ENCODE measurements at places on chromosomes 12 and 14.

- DNase-seq = no peak
Observed at GRCh38 chr14:36976571-36977023, 195.8 kb downstream of the SLC25A21 start.

DNA sequence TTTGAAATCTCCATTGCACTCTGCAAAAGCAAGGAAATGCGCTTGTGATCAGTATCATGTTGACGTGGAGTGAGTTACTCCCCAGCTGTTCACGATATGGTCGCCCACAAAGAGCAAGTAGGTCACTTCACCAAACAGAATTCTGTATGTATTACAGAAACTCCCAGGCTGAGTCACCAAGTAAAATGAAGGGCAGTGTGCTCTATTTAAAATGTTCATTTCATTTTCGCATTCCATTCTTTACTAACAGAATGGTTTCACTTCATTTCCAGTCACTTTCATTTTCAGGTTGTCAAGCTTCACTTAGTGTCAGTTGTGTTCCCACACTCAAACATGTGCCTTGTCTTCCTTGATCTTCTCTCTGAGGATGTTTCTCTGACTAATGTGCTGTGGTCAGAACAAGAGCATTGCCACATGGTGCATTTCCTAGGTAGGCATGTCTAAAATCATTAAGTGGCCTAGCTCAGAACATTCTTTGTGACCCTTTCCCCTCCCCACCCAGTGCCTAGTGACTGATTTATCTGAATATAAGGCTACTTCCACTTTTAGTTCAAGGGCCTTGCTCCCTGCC lies 391.2 kb downstream of the RAD51B start:
- DNase-seq = no peak

GRCh38 chr12:88994537-88994936 lies 357.8 kb downstream of the DUSP6 start:
- DNase-seq = no peak

GRCh38 chr12:59651229-59651920 lies 55.5 kb downstream of the SLC16A7 start:
- no peak for DNase-seq

DNA sequence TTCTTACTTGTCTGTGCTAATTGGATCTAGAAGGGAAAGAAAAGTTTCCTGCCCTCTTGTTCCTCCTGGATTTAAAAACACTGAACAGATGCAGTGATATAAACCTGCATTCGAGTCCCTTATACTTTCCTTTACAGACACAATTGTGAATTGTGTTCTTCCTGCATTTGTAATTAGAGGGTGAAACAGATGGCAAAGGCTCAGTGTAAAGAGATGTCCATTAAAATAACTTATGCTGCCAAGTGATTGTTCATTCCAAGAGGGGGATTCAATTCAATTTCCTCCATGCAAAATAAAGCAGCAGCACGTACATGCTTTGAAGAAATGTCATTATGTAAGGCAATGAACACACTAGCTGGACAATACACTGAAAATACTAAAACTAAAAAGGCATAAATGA lies 248.3 kb upstream of the LRIG3 start:
- no peak for DNase-seq
